ENCODE measurements at places on chromosomes 5 and 9.

DNA sequence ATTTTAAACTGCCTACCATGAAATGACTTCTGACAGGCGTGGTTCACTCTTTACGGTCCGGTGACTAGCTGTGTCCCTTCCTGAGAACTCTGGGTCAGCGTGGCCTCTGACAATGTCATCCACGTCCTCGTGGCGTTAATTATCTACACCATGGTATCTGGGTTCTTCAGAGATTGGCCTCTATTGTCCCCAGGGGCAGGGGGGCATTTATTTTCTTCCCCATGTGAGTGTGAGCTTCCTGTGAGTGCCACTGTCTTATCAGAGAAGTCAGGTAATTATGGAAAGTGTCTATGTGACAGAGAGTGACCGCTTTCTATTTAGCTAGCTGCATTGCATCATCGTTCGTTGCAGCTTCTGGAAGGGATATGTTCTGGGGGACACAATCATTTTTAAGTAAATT lies 77.2 kb downstream of the FBXL7 start:
- no peak for DNase-seq

- no peak for DNase-seq
Measured at GRCh38 chr9:93041108-93041802, 17.2 kb upstream of the SUSD3 start.

GRCh38 chr9:113578882-113579282 lies 115.4 kb downstream of the RGS3 start:
- peak; percentile 80 for DNase-seq

- DNase-seq, result no peak
Measured at GRCh38 chr9:2621722-2622460, at the start of gene VLDLR. VLDLR (plus strand) TSS chr9:2621787; CDS start chr9:2622190, 403 bp downstream.

- DNase-seq, result no peak
Measured at GRCh38 chr9:94270009-94270408, 10.9 kb downstream of the ZNF169 start.
